ENCODE measurements at places on chromosomes 6 and 20. TPM values are rescaled to one million over a fixed set of nuclear protein-coding genes. Genes with fewer than 3 reads are reported as not detected.
A peak's percentile ranks its signal among the peaks of the same experiment; 100 is the strongest.

Gene AGPAT4
- 7.1 TPM for total RNA-seq

DNA sequence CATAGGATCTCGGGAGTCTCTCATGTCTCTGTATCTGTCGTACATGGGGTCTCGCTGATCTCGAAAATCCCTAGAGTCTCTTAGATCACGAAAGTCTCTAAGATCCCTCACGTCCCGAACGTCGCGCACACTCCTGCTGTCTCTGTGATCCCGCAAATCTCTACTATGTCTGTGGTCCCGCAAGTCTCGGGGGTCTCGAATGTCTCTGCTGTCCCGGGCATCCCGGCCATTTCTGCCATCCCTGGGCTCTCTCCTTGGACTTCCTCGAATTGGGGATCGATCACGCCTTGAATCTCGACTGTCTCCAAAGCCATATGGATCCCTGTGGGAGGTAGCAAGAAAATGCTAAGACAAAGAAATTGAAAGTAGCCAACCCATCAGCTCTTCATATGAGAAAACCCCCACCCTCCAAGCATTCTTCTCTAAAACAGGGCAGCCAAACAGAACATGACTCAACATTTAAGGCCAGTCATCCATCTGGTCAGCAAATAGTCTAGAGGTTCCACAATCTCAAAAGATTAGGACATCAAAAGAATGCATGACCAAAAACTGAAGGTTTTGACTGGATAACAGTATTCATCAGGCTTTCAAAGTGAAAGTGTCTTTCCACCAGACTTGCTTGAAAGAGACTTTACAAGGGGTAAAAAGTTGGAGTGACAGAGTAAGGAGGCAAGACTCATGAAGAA lies 19.4 kb downstream of the NCOA5 start:
- DNase-seq, result no peak
- no peaks in the 10 kb centered on the region for H3K4me1 ChIP-seq
- H3K27ac ChIP-seq, result no peak overlapping the region
- H3K4me3 ChIP-seq, result no peak overlapping the region
- peaks cover 67% of the 10 kb centered on the region for H3K36me3 ChIP-seq

Gene SLC17A1
- total RNA-seq, result not detected

DNA sequence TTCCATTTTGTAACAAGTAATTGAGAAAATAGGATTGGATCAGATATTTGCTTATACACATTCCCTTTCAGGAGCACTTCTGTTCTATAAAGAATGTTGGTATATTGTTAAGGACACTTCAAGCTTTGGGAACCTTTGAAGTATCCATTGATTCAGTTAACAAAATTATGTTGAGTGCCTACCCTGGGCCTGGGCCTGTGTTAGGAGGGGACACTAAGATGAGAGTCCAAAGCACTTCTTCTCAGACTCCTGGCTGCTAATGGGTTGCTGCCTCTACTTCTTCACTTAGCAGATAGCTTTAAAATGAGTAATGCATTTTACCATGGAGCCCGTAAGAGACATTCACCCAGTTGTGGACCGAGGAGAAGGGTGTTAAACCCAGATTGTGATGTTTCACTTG lies 40.3 kb downstream of the PTPN1 start:
- peaks cover 16% of the 10 kb centered on the region for H3K4me1 ChIP-seq
- no peak overlapping the region for H3K4me3 ChIP-seq
- H3K27me3 ChIP-seq, result no peaks in the 10 kb centered on the region
- no peak for DNase-seq
- H3K27ac ChIP-seq, result no peak overlapping the region
- no peaks in the 10 kb centered on the region for H3K36me3 ChIP-seq

Gene KCNK5
- 7.5 TPM for total RNA-seq

GRCh38 chr20:63978319-63979228 lies 868 bp downstream of the SAMD10 start:
- no peaks in the 10 kb centered on the region for H3K27me3 ChIP-seq
- no peaks in the 10 kb centered on the region for H3K36me3 ChIP-seq
- H3K27ac ChIP-seq, result peak overlapping the region; percentile 64
- peak; percentile 85 for DNase-seq

GRCh38 chr6:110147870-110148269 lies 31.6 kb downstream of the WASF1 start:
- H3K27me3 ChIP-seq, result no peaks in the 10 kb centered on the region
- no peaks in the 10 kb centered on the region for H3K36me3 ChIP-seq
- no peak for DNase-seq
- no peaks in the 10 kb centered on the region for H3K4me1 ChIP-seq
- no peak overlapping the region for H3K27ac ChIP-seq

Gene PI3
- total RNA-seq, result not detected

- no peaks in the 10 kb centered on the region for H3K36me3 ChIP-seq
- H3K27ac ChIP-seq, result peak within 1 kb of the TSS; percentile 72
- H3K4me3 ChIP-seq, result peak within 1 kb of the TSS; percentile 46
- DNase-seq, result peak; percentile 78
- H3K4me1 ChIP-seq, result no peaks in the 10 kb centered on the region
These were observed at the start of gene TSHZ2 for GRCh38 chr20:52972190-52972937. TSS of gene TSHZ2 (plus strand) at chr20:52972358. CDS start at chr20:52973294, 936 bp downstream.

GRCh38 chr20:47809161-47809960 lies 24.1 kb upstream of the SULF2 start:
- no peak overlapping the region for H3K4me3 ChIP-seq
- H3K27me3 ChIP-seq, result no peaks in the 10 kb centered on the region
- no peaks in the 10 kb centered on the region for H3K36me3 ChIP-seq
- H3K27ac ChIP-seq, result no peak overlapping the region

DNA sequence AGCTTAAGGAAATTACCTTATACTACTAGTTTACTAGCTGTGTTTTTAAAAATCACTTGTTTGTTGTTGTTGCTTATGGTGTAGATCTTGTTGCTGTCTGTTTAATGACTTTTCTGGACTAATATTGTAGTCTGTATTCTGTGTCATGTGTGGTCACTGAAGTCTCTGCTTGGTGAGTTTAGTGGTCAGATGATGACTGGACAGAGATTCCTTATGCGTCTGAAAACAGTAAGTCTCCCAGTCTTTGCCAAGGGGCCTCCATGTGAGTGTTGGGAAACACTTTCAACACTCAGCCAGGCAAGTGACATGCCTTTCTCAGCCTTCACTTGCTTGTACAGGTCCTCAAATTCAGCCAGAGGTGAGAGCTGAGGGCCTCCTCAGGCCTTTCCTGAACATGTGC lies 256.9 kb upstream of the RNF24 start:
- no peak overlapping the region for H3K27ac ChIP-seq
- no peak overlapping the region for H3K4me3 ChIP-seq
- no peak for DNase-seq
- no peaks in the 10 kb centered on the region for H3K4me1 ChIP-seq
- H3K27me3 ChIP-seq, result no peaks in the 10 kb centered on the region

DNA sequence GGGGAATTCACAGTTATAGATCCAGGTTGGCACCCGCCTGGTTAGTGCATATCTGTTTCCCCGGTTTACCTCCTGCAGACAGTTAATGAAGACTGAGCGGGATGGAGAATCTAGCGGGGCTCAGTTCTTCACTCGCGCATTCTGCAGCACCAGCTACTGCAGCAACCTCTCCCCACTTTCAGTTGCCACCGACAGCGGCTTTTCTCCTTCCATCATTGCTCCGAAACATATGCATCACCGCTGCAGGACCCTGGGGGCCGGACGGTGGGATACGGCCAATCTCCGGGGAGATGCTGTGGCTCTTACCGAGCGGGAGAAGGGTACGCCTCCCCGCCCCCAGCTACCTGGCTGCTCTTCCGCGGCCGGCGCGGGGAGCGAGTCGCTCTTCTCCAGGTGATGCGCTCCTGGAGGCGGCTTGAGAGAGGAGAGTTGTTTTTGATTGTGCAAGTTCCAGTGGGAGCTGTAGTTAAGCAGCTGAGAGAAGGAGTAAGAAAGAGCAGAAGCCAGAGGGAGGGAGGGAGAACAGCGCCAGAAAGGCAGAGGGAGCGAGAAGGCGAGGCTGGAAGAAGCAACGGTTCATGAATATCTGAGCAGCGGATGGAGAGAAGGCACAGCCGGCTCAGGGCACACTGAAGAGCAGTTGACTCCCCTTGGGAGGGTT lies at the start of gene SGK1:
TSS of gene SGK1 (minus strand) at position 642 of the 661 bp plus-strand sequence. CDS start 652 bp downstream, outside the sequence.
- H3K27me3 ChIP-seq, result no peaks in the 10 kb centered on the region
- peaks cover 12% of the 10 kb centered on the region for H3K4me1 ChIP-seq
- no peak for DNase-seq
- H3K27ac ChIP-seq, result no peak within 1 kb of the TSS
- peak within 1 kb of the TSS; percentile 26 for H3K4me3 ChIP-seq

Gene RBPJL
- not detected for total RNA-seq

DNA sequence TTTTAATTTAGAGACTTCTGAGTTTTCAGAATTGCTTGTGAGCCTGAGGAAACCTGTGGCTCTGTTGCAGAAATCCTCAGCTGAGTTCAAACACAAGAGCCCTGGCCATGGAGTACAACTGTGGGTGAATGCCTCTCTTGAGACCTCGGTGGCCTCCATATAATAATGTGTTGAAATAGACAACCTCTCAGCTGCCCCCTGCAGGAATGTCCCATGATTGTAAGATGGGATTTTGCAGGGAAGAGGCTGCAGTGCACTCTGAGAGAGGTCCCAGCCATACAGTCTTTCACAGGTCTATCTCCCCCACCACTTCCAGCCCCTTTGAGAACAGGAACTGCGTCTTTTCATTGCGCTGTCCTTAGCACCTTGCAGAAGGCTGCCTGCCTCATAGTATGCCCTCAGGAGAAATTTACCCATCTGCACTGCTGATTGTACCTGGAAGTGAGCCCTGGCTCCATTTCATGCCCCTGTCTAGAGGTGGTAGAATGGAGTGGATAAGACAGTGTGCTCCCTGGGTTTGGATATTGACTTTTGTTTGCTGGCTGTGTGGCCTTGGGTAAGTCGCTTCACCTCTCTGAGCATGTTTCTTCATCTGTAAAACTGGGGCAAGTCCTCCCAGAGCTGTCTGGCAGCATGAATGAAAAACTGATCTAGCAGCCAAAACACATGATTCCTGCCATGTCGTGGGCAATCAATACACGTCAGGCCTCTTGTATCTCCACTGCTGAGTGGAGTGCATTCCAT lies 16.8 kb upstream of the CDH22 start:
- no peaks in the 10 kb centered on the region for H3K4me1 ChIP-seq
- H3K27ac ChIP-seq, result no peak overlapping the region
- H3K27me3 ChIP-seq, result peaks cover 28% of the 10 kb centered on the region
- H3K36me3 ChIP-seq, result no peaks in the 10 kb centered on the region
- DNase-seq, result no peak

DNA sequence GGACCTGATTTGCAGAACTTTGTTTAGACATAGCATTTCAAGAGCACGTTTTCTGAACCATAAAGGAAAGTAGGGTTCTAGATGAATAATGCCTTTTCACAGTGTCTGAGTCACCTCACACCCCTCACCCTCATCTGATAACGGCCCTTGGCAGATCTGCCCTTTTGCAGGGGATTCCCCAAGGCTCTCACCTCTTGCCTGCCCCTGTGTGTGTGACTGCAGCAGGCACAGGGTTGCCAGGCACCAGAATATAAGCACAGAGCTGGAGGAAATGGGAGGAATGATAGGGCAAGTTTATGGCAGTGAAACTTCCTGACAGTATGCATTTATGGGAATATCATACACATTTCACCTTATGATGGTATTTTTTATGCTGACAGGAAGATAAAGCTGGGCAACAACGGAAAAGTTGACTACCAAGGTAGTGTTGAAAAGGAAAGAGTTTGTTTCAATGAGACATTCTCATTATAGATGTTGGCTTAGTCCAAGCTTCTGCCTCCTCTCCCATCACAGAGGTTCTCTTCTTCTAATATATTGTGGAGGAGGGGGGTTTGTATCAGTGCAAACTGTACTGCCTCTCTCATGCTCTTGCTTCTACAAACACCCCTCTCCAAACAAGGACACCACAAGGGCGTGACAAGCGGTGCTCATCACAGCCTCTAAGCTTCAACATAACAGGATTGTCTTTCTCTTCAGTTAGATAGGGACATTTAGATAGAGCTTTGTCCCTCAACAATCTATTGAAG lies 101.5 kb upstream of the BACH2 start:
- no peak overlapping the region for H3K27ac ChIP-seq
- H3K4me1 ChIP-seq, result no peaks in the 10 kb centered on the region
- no peak overlapping the region for H3K4me3 ChIP-seq
- DNase-seq, result no peak
- no peaks in the 10 kb centered on the region for H3K36me3 ChIP-seq
- no peaks in the 10 kb centered on the region for H3K27me3 ChIP-seq

Gene MROH8
- 11.1 TPM for total RNA-seq

DNA sequence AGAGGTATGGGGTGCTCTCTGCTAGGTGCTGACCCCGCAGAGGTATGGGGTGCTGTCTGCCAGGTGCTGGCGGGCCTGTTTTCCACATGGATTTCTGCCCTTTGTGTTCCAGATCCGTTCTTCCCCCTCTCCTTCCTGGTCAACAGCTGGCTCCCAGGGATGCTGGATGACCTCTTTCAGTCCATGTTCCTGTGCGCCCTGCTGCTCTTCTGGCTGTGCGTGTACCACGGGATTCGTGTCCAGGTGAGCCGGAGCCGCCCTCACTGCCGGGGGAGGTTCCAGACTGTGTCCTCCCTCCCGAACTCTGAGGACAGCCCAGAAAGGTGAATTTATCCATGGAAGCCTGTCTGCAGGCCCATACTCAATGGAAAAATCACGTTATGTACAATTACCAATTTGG lies 36.3 kb downstream of the DYNLT1 start:
- no peak overlapping the region for H3K4me3 ChIP-seq
- DNase-seq, result no peak
- peaks cover 4% of the 10 kb centered on the region for H3K36me3 ChIP-seq
- H3K4me1 ChIP-seq, result no peaks in the 10 kb centered on the region
- H3K27ac ChIP-seq, result no peak overlapping the region
- no peaks in the 10 kb centered on the region for H3K27me3 ChIP-seq

GRCh38 chr6:15521582-15521981 lies 141.2 kb downstream of the DTNBP1 start:
- H3K36me3 ChIP-seq, result peaks cover 76% of the 10 kb centered on the region
- no peaks in the 10 kb centered on the region for H3K27me3 ChIP-seq
- DNase-seq, result peak; percentile 72

GRCh38 chr6:47335466-47335865 lies 25.8 kb upstream of the TNFRSF21 start:
- H3K27ac ChIP-seq, result no peak overlapping the region
- DNase-seq, result no peak
- H3K27me3 ChIP-seq, result no peaks in the 10 kb centered on the region
- H3K4me3 ChIP-seq, result no peak overlapping the region
- H3K4me1 ChIP-seq, result no peaks in the 10 kb centered on the region
- no peaks in the 10 kb centered on the region for H3K36me3 ChIP-seq

DNA sequence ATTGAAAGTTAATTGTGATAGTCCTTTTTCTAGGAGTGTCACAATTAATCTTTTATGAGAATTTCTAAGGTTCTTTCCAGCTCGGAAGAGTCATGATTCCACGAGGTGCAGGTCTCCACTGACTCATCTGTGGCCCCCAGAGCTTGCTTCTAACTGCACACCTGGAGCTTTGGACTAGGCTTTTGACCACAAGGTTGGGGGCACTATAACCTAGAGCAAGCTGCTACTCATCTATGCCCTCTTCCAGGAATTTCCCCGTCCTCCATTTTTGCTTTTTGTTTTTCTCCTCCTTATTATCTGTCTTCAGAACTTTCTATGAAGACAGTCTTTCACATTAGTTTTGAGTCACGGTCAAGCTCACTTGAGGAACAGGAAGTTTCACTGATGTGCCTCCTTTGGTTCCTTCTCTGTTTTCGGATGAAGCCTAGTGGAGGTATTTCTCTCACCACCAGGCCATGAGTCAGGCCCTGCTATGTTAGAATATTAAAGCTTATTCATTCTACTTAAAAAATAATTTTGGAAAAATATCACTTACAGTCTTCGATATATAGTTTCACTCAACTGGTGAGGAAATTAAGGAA lies 119.2 kb upstream of the INSM1 start:
- no peak overlapping the region for H3K4me3 ChIP-seq
- H3K27ac ChIP-seq, result no peak overlapping the region
- no peaks in the 10 kb centered on the region for H3K36me3 ChIP-seq
- H3K27me3 ChIP-seq, result no peaks in the 10 kb centered on the region
- no peak for DNase-seq

Gene CST5
- total RNA-seq, result not detected

All from sigmoid colon (tissue), 7 donors.